ENCODE measurements at places on chromosomes 3 and 15.

GRCh38 chr3:128782282-128783146 lies 56.5 kb downstream of the RAB7A start:
- DNase-seq = no peak

DNA sequence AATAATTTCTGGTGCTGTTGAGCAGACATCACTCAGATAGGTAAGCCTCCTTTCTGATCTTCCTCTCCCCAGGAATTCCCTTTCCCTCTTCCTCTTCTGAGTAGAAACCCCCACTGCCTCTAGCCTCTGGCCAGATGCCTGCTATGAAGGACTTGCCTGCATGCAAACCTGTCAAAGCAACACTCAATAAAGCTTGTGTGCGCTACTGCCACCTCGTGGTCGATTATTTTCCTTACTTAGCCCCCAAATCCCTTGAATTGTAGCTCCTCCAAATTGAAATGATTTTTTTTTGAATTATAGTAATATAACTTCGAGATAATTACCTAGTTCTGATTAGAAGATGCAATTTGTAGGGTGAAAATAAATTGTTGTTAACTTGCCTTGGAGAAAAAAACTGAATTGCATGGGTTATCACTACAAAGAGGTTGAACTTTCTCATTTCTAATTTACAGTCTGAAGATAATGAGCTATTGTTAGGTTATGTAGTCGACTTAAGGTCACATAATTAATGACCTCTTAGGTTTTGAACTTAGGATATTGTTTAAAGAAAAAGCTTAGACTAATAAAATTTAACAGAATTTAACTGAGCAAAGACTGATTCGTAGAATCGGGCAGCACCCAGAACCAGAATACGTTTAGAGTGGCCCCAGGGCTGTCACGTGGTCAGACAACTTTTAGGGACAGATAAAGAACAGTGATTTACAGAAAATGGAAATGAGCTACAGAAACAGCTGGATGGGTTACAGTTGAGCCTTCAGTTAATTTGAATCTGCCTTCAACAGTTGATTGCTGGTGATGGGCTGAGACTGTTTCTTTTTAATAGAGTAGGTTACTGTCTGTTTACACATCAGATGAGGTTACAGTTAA lies 269.3 kb downstream of the ARPP21 start:
- DNase-seq = peak; percentile 67

DNA sequence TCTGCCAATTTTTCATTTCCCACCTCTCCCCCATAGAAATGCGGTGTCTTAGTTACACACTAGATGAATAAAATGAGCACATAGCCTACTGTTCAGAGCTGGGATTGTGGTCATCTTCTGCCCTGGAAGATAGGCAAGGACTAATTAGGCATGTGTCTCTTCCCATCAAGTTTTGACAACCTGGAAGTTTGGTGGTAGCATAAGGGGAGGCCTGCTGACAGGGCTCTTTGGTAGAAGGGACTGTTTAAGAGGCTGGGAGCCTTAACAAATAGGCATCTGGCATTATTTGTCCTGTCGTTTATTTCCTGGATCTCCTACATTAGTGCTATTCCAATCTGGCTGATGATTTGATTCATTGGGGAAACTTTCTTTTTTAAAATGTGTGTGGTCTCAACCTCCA lies 512.3 kb downstream of the ZNF385D start:
- DNase-seq = no peak

- peak; percentile 29 for DNase-seq
Measured at GRCh38 chr3:45057557-45057956, 31.5 kb downstream of the CLEC3B start.
